ENCODE measurements at places on chromosomes 5 and 9.

- no peak for DNase-seq
These were observed 197.1 kb upstream of the TBCA start for GRCh38 chr5:77973253-77973609.

DNA sequence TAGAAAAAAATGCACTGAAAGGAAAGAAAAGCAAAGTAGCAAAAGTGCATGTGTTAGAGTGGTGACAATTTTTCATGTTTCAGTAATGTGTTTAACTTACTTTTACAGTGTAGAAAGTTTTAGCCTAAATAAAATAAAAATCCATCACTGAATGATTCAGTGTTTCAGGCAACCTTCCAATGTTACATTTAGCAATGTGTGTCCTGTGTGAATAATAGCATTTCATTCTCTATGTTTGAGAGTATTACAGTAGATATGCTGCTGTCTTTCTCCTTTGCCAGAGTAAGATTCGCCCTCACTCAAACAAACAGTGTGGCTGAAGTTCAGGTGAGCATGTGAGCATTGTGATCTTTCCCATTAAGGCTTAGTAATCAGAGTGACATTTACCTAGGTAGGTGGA lies 171.1 kb downstream of the TARS1 start:
- peak; percentile 11 for DNase-seq

DNA sequence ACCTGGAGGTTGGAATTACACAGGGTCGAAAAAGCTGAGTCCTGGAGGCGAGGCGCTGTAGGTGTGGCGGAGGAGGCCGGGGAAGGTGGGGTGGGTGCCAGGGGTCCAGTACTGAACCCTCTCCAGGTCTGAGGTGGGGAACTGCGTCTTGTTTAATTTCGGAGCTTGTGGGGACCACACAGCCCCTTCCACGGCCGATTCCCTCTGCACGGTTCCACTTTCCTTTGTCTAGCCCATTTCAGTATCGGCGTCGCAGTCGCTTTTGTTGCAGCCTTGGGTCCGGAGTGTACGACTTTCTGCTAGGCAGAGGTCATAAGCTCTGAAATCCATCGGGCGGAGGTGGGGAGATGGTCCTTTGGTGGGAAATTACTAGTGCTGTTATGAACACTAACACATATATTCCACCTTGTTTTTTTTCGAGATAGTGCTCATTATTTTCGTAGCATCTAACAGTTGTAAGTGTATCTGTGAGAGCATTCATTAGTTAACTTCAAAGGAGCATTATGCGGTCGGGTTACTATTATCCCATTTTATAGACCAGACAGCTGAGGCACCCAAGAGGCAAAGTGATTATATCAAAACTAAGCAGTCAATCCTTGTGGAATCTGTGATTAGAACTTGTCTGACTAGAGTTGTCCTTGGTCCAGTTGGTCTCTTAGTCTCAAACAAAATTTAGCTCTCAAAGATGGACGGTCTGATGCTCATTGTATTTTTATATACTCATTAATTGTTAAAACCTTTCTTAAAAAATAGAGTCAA lies 737 bp downstream of the RNF180 start:
- DNase-seq, result peak; percentile 26

GRCh38 chr5:91487420-91487819 lies 104.3 kb upstream of the ARRDC3 start:
- DNase-seq, result no peak

GRCh38 chr5:138461343-138462125 lies 3.7 kb upstream of the EGR1 start:
- DNase-seq, result peak; percentile 72

DNA sequence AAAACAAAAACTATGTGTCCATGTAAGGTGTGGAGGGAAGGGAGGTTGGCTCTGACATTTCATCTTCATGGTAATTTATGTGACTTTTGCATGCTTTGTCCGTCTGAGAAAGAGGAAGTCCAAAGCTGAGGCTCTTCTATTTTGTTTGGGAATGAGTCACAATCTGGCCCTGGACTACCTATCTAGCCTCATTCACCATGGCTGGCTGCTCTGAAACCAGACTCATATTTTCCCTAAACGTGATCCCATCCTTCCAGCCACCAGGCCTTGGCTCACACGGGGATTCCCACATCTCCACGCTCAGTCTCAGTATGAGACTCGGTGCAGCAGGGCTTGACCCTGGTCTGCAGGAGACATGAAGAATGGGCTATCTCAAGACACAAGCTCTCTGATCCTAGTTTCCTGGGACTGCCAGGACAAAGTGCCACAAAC lies 672.8 kb downstream of the ACTL7B start:
- DNase-seq, result no peak

DNA sequence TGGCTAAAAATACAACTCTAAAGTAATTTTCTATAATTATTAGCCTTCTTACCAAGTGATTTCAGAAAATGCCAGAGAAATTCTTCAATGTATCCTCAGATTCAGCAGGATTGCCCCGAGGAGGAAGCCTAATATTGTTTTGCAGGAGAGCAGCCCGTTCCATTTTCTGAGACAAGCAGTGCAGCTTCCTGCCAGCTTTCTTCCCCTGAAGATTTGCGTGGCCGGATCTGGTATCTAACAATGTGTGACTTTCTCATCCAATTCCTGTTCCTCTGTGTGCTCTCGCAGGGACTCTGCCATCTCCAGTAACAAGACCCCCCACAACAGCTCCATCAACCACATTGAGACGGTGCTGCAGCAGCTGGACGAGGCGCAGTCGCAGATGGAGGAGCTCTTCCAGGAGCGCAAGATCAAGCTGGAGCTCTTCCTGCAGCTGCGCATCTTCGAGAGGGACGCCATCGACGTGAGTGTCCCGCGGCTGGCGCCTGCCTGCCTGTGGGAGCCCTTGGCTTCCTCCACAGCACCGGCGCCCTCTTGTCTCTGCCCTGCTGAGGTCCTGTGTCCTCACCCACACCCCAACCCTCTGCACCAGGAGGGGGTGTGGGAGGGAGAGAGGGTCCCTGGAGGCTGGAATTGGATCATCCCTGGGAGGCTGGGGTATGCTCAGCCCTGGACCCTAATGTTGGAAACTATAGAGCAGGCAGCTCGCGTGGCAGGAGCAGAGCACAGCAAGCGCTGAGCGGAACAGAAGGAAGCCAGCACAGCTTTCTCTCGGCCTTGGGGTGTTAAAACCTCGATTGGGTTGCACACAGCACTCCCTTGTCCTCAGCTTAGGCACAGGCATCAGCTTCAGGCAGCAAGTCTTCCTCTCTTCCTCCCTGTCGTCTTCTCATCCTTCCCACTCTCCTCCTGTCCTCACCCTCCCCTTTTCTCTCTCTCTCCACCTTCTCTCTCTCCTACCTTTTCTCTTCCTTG lies 216.2 kb downstream of the TRIO start:
- DNase-seq, result no peak

- DNase-seq, result no peak
These were observed 18.0 kb downstream of the IARS1 start for GRCh38 chr9:92275541-92275940.

All from umbilical cord (tissue), 2 donors.